ENCODE measurements at places on chromosomes 16 and 17.

DNA sequence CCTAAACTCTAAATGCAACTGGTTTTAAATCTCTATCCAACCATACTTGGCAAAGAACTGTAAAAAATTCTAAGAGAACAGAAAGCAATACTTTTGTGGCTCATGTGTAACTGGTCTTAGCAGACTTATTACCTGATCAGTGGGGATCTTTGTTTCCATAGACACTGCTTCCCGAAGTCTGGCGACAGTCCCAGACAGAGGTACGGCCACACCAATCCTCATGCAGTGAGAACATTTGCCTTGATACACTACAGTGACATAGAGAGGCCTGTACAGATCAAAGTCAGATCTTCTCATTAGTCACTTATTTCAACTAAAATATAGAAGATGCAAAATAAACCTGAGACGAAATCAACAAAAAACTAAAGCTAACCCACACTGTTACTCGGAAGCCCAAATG lies 43.9 kb downstream of the USP31 start:
- DNase-seq: no peak

DNA sequence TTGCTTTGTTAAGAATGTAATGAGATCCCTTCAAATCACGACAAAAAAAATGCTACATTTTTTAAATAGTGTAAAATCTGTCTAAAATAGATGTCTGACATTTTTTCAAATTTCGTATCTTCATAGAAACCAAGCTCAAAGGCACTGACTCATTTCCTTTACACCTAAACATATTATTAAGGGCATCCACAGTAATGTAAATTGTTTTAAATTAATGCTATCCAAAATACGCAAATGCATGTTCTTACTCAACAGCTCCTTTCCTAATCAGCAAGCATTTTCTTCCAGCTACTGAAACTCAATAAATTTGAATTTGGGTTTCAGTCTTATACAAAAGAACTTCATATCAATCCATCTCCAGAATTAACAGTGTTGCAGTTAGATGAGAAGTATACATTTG lies 4.3 kb downstream of the C16orf87 start:
- DNase-seq: no peak

GRCh38 chr16:89036776-89037175 lies 56.9 kb upstream of the ACSF3 start:
- no peak for DNase-seq

DNA sequence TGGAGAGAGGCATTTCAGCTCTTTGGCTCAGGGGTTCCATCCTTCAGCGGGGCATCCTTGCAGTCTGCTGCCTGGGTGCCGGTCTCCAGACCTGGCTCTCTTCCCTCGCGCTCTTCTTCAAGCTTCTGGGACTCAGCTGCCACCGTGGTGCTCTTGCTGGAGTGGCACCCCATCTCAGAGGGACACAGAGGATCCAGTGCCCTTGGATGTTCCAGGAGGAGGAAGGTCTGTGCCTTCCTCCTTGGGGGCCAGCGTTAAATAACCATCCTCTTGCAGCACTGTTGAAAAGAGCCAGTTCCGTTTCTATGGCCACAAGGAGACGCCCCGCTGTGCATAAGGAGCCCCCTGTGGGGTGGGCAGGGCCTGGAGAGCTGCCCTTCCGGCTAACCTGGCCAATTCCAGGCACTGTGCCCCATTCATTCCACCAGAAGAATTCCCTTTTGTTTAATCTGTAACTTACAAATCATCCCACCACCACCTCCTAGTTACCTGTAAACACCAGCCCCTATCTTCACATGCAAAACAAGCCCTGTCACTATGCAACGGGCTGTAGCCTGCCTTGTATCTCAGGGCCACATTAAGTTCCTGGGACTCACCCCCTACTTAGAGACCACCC lies 8.6 kb downstream of the CHD9NB start:
- DNase-seq: no peak

- DNase-seq: no peak
Measured at GRCh38 chr17:39927929-39928857, 661 bp downstream of the LRRC3C start.

- DNase-seq: no peak
Measured at GRCh38 chr16:81863630-81864352, 84.7 kb downstream of the PLCG2 start.

DNA sequence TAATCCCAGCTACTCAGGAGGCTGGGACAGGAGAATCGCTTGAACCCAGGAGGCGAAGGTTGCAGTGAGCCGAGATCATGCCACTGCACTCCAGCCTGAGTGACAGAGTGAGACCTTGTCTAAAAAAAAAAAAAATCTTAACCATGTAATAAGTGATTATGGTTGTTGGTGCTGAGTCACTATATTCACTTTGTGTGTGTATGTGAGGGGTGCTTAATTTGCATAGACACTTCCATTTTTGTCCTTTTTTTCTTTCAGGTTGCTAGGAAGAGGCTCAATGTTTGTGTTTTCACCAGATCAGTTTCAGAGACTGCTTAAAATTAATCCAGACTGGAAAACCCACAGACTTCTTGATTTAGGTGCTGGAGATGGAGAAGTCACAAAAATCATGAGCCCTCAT lies 18.2 kb downstream of the METTL9 start:
- DNase-seq: no peak

DNA sequence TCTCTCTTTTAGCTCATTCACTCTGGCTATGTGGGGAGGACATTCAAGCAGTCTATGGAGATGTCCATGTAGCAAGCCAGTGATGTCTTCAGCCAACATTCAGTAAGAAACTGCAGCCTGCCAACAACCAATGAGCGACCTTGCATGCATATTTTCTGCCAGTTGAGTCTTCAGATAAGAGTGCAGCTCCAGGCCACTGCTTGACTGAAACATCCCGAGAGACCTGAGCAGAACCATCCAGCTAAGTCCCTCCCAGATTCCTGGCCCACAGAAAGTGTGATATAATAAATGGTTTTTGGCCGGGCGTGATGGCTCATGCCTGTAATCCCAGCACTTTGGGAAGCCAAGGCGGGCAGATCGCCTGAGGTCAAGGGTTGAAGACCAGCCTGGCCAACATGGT lies 10.5 kb upstream of the C17orf58 start:
- no peak for DNase-seq

DNA sequence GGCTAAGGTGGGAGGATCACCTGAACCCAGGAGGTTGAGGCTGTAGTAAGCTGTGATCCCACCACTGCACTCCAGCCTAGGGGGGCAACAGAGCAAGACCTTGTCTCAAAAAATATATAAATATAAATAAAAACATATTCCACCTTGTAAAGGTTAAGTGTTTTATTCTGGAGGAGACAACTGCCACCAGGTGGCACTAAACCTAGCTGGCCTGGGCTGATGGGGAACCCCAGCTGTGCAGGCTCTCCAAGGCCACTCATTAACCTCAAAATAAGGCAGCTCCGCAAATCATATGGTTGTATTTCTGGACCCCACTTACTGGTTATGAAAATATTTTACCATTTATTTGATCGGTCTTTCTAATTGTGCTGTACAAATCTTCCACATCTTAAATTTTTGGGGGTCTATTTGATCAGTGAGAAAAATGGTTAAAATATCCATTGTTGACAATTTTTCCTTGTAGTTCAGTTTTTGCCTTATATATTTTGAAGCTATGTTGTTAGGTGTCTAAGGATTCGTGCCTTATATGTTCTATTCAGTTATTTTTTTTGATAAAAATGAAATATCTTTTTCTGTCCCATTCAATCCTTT lies 8.5 kb upstream of the ICAM2 start:
- no peak for DNase-seq

DNA sequence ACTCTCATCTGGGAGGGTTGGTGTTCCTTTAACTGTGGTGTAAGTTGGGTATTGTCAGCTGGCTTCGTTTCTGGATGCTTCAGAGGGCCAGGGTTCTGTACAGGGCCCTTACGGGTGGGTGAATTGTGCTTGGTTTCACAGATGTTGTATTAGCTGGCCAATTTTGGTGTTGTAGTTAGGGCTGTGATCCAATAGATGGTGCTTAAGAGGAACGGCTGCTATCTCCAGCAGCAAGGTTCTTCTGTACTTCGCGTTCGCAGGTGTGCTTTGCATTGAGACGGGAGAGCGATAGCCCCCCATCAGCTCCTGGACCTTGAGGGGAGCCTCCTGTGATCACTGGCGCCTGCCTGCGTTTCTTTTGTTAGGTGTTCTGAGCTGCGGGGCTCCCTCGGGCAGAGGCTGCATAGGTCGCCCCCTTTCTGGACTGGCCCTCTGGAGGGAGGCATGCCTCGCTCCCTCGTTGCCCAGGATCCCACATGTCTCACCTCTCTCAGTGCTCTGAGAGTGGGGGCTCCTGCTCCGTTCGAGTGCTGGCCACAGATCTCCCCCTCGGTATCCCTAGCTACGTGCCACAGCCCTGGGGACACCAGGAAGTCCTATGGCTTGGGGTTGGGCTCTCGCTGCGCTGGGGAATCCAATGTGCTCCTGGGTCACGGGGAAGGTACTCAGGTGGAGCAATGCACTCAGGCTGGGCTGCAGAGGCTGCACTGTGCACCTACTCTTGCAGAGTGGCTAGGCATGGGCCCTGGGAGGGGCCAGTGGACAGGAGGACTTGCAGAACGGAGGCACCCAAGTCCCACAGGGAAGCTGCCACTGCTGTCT lies 837 bp upstream of the PRDM7 start:
- DNase-seq: no peak

GRCh38 chr17:61455324-61456060 lies 3.3 kb downstream of the TBX4 start:
- DNase-seq: no peak

- no peak for DNase-seq
Measured at GRCh38 chr16:22297871-22298733, 893 bp downstream of the POLR3E start.

DNA sequence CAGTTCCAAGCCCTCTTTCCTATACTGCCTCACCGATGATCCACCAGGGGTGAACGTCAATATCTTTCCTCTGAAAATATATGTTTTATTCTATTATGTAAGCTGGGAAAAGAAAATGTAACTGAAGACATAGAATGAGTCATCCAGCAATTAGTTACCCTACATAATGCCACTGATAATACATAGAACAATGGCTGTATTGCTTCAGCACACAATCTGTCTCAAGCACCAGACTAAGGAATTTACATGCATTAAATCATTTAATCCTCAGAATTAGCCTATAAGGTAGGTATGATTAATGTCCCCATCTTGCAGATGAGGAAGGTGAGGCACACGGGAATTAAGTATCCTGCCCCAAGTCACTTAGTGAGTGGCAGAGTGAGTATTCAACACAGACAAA lies 472.8 kb downstream of the TOX3 start:
- DNase-seq: no peak

- no peak for DNase-seq
Measured at GRCh38 chr16:84594725-84595038, 23.2 kb downstream of the COTL1 start.

DNA sequence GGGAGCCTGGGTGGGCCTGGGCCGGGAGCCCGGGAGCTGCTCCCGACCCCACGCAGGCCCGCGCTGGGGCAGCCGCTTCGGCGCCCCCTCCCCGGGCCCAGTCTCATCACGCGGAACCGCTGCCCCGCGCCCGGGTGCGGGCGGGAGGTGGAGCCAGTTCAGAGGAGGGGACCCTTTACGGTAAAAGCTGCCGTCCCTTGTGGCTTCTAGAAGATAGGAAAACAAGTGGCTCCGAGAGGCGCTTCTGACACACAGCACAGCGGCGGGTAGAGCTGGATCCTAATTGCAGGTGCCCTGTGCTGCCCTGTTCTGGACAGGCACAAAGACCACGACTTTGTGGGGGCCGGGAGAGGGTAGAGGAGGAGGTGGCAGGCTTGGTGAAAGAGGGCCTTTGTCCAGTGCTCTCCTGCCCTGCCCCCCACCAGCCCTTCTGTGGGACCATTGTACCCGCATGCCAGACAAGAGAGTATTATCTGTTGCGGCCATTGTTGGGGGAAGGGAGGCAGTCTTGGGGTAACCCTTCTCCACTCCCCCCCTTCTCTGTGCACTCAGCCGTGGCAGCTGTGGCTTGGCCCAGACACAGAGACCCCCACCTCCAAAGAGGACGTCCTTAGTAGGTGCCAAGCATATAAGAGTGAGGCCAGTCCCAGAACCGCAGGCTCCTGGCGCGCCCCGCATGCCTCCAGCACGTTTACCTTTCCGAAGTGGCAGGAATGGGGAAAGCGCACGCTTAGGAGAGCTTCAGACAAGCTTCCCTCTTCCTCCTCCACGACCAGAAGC lies 736 bp downstream of the CNP start:
- no peak for DNase-seq

Data from cortex of kidney (tissue), 1 donor.